ENCODE measurements at places on chromosomes 6 and 20.

- no peak for DNase-seq
These were observed 33.0 kb downstream of the TBX18 start for GRCh38 chr6:84731401-84731800.

DNA sequence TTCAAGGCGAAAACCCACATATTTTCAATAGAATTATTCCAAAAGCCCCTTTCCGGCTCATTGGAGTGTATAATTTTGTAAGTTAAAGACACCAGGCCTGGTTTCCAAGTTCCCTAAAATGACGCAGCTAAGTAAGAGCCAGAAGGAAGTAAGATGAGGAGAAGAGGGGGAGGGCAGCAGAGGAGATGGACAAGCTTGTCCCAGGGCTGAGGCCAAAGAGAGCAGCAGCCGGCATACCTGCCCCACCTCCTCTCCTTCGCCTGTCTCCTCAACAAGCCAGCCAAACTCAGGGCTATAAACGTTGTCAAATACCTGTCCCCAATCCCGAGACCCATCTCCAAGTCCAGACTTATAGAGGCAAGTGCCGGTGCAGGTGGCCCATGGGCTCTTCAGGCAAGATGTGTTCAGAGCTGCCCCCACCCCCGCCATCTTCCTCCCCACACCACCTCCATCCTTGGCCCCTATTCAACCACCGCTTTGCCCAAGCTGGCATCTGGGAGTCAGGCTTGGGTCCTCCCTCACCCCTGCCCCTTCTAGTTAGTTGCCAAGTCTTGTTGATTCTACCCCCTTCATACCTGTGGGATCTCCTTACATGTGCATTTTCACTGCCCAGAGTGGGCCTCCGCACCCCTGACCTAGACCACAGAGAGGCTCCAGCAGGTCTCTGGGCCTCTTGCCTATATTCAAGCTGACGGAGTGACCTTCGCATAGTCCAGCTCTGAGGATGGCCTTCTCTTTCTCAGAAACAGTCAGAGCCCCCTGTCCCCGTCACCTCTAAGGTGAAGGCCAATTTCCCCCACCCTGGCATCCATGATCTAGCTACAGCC is 75.7 kb upstream of the SIRPA start:
- no peak for DNase-seq

- DNase-seq = no peak
These were observed 28.0 kb downstream of the RAB44 start for GRCh38 chr6:36725581-36725980.

DNA sequence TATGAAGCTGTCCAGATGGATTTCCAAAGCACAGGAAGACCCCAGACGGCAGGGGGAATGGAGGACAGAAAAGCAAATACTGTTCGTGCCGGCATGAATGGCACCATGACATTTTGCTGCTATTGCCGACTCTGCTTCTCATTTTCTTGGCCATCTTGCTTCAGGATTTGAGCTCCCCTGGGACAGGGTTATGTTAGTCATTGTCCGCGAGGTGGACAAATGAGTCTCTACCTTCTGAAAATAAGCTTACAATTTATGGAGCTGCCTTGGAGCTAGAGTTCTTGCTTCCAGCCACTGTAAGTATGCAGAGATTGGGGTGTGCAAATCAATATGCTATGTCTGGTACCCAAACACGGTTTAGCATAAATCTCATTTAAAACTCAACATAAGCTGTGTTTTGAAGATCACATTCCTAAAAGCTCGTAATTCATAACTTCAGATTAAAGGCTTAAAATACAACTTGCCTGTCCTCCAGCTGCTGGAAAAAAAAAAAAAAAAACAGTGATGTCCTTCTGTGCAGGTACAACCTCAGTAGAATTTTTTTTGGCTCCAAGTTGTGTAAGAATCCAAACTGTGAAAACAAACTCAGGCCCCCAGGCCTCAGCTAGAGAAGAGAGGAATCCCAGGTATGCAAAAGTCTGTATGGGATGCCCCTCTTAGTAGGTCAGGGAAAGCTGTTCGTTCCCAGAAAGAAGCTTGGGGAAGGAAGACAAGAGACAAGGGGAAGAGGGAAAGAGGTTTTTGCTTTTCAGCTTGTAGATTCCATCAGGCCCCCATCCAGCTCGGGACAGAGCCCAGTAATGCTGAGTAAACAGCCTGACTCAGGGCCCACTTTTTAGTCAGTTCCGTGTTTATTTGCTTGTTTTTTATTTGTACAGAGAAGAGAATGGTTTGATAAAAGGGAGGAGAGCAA is 184.2 kb upstream of the FOXA2 start:
- DNase-seq = no peak

GRCh38 chr6:101085327-101085726 is 204.2 kb upstream of the ASCC3 start:
- DNase-seq = no peak

- DNase-seq = no peak
These were observed 49.8 kb downstream of the CPXM1 start for GRCh38 chr20:2750491-2751251.

DNA sequence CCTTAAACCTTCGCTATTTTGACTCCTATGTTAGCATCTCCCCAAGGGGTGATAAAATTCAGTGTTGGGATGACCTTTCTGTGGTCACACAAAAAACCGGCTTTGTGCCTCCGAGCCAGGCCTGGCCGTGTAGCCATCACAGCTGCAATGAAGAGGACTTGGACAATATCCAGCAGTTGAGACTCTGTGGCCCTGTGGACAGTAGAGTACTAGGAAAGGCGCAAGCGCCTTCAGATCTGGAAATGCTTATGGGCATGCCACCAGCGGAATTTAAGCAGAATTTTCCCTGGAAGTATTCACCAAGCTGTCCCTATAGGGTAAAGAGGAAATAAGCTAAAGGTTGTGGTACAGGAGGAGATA is 63.3 kb upstream of the SLC2A12 start:
- DNase-seq = no peak

DNA sequence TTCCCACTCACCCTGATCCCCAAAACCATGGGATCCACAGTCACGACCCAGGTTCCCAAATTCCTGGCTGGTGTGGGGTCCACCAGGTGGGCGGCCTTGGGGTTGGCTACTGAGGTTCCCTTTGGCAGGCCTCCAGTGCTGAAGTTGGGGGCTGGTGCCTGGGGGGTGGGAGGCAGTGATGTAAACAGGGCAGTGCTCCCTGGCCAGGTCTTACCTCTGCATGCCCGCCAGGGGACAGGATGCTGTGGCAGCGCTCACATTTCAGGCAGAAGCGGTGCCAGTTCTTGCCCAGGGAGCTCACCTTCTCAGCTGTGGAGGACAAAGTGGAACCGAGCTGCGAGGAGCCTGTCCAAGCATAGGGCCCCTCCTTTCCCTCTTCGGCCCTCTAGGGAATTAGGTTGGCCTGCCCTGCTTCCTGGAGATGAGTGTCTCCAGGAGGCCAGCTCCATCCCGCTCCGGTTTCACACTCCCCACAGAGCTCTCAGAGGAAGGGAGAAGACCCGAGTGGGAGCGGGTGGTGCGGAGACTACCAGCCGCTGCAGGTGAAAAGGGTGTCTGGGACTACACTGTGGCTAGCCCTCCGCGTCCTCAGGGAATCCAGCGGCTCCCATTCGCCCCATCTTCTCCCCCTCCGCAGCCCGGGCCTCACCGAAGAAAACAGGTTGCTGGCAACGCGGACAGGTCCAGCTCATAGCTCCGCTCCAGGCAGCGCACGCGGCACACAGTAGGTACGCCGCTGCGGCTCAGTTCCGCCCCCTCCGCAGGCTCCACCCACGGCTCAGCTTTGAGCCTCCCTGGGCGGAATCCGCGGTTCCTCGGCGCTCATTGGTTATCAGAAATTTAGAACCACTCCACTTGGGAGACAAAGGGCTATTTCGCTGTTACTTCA is at the start of gene CRIP3:
CRIP3 (minus strand) TSS at position 726 of the 889 bp plus-strand sequence; CDS start at position 692, 34 bp downstream.
- DNase-seq = no peak

GRCh38 chr6:140809694-140810101 is 1323.0 kb upstream of the GJE1 start:
- no peak for DNase-seq

DNA sequence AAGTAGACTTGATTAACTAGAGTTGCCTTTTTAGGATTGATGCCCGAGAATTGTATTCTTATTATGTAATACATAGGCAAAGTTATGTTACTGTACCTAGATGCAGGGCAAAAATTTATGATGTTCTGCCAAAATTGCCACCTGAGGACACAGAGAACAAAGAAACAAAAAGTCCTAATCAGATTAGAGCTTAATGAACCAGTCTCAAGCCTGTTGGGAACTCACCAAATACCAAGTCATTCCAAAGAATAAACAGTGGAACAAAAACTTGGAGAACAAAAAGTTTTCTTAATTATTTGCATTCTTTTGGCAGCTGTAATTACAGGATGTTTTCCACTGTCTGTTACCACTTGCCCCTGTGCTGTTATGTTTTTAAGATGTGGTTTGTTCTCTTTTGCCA is 154.7 kb upstream of the SGK1 start:
- DNase-seq = no peak

DNA sequence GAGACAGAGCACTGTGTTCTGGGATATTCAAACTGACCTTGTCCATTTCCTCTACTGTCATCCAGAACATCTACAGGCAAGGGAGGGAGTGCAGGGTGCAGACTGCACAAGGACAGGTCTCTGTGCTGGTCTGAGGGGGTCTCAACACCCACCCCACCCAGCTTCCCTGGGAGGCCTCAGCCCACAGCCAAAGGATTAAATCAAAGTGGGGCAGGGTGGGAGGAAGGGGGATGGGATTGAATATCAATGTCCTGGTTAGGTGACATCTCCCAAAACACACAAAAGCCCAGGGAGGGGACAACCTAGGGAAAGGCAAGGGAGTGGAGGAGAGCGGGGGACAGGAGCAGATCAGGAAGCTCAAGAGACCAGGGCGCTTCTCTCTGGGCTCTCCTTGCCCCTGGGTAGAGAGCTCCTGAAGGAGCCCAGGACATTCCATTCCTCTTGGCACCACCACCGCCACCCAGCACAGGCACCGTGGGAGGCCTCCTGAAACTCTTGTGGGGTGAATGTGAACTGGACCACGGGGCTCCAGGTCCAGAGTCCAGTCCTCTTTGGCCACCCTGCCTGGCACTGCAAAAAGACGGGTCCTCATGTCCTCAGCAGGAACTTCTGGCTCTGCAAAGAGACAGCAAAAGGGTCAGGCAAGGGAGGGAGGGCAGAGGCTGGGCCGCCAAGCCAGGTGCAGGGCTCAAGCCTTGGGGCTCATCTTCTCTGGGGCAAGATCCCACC is 73.9 kb downstream of the JPH2 start:
- DNase-seq = no peak

DNA sequence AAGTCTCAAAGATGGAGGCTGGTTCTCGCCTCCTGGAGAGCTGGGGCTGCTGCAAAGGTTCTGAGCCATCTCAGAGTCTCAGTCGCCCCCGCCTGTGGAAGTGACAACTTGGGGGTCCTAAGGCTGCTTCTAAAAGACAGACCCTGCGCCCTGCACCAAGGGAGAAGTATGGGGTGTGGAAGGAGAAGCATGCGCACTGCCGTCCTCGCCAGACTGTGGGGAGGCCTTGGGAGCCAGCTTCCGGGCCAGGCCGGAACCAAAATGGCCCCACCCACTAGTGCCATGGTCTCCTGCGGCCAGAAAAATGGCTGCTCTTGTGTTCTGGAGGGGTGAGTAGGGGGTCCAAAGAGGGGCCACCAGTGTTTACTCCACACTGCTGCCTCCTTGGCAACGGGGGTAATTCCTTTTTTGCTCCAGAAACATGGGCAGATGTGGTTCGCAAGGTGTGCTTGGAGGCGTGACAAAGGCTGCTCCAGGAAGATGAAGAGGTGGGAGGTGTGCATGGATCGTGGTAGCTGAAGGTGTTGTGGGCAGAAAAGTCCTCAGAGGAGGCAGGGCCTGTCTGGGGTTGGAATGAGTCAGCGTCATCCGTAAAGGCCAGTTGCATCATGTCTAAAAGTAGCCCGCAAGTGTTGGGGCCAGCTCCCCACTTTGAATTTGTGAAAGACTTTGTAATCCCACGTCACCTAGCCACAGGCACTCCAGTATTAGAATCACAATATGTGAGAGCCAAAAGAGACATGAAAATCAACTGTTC is 329.8 kb upstream of the SOX4 start:
- no peak for DNase-seq

GRCh38 chr20:32830437-32830836 is 10.7 kb downstream of the MAPRE1 start:
- DNase-seq = no peak

GRCh38 chr6:33407132-33407718 is 3.6 kb upstream of the PHF1 start:
- DNase-seq = no peak

GRCh38 chr6:151408858-151409257 is 17.5 kb upstream of the ZBTB2 start:
- DNase-seq = no peak

DNA sequence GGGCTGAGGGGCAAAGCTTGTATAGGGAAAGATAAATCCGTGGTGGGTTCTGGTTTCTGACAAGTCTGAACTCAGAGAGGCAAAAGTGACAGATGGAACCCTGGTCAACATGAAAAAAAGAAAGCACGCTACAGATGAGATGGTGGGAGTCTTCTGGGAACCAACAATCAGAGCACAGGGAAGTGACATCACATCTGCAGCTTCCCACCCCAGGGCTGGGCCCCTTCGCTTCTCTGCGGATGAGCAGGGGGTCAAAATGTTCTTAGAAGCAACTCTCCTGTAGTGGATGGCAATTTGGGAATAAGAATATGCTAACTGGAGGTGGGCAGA is 129.2 kb upstream of the AKAP12 start:
- no peak for DNase-seq

GRCh38 chr6:16437095-16437494 is 198.7 kb downstream of the GMPR start:
- no peak for DNase-seq

DNA sequence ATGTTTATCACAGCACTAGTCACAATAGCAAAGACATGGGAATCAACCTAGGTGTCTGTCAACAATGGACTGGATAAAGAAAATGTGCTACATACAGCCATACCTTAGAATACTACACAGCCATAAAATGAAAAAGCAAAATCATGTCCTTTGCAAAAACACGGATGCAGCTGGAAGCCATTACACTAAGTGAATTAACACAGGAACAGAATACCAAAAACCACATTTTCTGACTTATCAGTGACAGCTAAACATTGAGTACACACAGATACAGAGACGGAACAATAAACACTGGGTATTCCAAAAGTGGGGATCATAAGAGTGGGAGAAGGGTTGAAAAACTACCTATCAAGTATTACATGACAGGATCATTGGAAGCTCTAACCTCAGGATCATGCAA is 43.3 kb upstream of the DST start:
- no peak for DNase-seq

- no peak for DNase-seq
These were observed 998.9 kb upstream of the GJE1 start for GRCh38 chr6:141133836-141134235.

DNA sequence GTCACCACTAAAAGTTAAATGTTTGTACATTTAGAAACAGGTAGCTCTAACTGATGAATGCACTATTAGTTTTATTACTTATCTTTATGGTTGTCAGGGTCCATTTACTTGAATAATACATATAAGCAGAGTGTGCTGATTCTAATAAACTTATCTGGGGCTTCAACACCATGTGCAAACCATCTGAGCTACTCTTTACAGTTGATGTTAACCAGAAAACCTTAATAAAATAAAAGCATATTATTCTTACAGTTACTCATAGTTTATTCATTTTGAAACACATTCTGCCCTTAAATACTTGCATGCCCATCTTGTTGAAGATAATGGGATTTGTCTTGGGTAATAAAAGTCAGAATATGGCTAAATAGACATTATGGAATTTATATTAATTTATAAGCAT is 1042.2 kb downstream of the EPHA7 start:
- DNase-seq = no peak
